ENCODE measurements at places on chromosomes 16 and 17.

GRCh38 chr17:44216173-44216572, 3.3 kb downstream of the UBTF start:
- DNase-seq, result no peak

- no peak for DNase-seq
Observed at GRCh38 chr17:39745335-39746144, 7.8 kb downstream of the GRB7 start.

DNA sequence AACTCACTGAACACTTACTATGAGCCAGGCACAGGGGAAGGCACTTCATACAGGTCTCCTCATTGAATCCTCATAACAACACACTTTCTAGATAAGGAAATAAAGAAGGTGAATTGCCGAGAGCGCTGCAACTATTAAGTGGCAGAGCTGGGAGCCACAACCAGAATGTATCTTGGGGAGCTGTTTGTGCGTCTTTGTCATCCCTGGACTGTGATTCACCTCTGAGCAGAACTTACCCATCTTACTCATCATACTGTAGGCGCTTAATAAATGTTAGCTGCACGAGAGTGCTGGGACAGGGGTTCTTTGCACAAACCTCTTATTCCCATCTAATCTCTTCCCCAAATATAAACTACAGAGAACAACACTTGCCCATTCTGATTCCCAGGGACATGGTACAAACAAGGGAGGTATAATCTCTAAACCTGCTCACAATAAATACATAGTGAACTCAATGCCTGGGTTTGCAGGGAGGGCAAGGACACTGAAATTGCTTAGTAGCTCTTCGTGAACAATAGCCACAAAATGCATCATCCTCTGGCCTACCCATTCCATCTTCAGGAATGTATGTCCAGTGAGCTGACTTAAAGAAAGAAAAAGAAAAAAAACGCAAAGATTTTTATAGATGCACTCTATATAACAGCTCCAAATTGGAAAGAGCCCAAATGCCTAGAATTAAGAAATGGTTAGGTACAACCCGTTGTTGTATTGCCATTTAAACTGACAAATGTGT, 43.0 kb downstream of the MYO18A start:
- no peak for DNase-seq

GRCh38 chr16:23823475-23824384, 12.1 kb upstream of the PRKCB start:
- DNase-seq, result no peak

- DNase-seq, result no peak
Observed at GRCh38 chr16:2786826-2787151, 571 bp downstream of the PRSS33 start.

GRCh38 chr17:21250854-21251253, 2.4 kb downstream of the NATD1 start:
- DNase-seq, result no peak

DNA sequence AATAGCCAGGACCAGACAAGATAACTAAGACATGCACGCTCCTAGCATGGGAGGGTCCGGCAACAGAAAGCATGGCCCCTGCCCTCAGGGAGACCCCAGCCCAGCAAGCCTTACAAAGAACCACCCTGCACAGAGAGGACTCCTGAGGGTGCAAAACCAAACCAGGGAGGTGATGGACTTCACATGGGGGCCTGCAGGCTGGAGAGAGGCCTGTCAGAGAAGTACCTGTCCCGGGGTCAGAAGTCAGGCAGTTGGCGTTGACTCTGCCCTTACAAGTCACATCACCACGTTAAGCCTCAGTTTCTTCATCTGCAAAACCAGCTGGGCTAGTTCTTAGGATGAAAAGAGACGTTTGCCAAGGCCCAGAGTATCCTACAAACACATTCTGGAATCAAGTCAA, 4.7 kb downstream of the OTOP2 start:
- no peak for DNase-seq

- no peak for DNase-seq
Observed at GRCh38 chr17:40497695-40498094, 3.7 kb downstream of the TNS4 start.

- DNase-seq, result no peak
Observed at GRCh38 chr17:60256174-60256573, 106.4 kb downstream of the CA4 start.

- no peak for DNase-seq
Observed at GRCh38 chr17:77366558-77367245, 225.9 kb downstream of the SEC14L1 start.

DNA sequence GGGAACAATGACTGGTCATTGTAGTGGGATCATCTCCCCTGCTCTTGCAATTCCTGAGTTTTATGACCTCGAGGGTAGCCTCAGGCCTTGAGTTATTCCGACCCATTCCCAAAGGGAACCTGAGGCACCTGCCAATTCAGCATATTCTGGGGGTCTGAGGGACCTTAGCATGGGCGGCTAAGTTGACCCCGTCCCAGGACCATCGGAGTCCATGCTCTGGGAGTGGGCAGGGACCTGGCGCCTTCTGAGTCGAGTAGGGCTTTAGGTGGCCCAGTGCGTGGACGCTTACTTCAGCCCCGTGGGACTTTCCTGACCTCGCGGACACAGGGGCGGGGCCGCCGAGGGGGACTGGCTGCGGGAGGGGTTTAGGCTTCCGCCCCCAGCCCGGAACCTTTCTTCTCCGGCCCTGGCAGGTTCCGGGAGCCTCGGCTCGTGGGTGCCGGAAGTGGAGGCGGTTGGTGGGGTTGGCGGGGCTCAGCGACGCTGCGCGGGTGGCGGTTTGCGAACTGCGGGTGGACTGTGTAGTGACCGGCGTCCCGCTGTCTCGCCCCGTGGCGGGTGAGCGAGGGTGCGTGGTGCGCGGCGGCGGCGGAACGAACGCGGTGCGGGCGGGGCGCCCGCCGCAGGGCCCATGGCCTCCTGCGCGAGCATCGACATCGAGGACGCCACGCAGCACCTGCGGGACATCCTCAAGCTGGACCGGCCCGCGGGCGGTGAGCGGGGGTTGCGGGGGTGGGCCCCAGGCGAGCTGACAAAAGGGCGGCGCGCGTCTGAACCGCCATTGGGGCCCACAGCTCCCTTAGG, at the start of gene EDC4:
Gene EDC4, plus strand, starts transcription at position 422 of the 804 bp plus-strand sequence. Its CDS starts 210 bp downstream, at position 632.
- DNase-seq, result peak; percentile 92

GRCh38 chr17:61131585-61131984, 268.1 kb upstream of the TBX2 start:
- DNase-seq, result no peak

DNA sequence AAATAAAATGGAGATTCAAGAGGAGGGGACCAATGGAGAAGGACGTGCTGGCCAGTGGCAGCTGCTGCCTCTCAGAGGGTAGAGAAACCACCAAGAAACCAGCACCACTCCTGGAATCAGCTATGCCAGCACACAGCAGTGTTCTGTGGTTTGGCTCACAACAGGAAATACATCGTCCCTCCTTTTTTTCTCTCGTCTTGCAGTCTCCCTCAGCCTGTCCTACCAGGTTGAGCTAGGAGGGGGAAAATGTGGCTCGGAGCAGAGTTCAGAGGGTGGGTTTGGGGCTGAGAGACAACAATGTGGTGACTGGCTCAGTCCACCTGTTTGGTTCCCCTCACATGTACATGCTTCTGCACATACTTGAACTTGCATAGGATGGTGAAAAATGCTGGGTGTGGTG, 19.9 kb upstream of the SLC16A5 start:
- DNase-seq, result no peak
